8988T (cell line): ENCODE measurements at places on chromosomes 5 and 9.
A peak's percentile ranks its signal among the peaks of the same experiment; 100 is the strongest.

DNA sequence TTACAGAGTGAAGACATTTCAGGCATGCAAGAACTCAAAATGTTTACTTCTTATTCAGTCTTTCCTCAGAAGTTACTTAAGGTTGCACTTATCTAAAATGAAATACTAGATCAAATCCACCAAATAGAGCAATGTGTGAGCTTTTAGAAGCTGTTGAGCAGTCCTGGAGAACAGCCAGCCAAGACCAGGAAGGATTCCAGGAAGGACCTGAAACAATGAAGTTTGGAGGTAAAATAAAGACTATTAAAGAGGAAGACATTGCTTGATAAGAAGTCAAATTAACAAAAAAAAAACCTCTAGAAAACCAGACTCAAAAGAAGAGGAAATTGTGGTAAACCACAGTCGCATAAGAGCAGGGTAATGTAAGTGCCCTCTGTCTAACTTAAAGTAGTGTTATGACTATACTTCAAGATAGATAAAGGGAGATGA is 156.2 kb upstream of the S1PR3 start:
- DNase-seq, result no peak

- DNase-seq, result no peak
These were observed 203.7 kb downstream of the ROR2 start for GRCh38 chr9:91746357-91746756.

DNA sequence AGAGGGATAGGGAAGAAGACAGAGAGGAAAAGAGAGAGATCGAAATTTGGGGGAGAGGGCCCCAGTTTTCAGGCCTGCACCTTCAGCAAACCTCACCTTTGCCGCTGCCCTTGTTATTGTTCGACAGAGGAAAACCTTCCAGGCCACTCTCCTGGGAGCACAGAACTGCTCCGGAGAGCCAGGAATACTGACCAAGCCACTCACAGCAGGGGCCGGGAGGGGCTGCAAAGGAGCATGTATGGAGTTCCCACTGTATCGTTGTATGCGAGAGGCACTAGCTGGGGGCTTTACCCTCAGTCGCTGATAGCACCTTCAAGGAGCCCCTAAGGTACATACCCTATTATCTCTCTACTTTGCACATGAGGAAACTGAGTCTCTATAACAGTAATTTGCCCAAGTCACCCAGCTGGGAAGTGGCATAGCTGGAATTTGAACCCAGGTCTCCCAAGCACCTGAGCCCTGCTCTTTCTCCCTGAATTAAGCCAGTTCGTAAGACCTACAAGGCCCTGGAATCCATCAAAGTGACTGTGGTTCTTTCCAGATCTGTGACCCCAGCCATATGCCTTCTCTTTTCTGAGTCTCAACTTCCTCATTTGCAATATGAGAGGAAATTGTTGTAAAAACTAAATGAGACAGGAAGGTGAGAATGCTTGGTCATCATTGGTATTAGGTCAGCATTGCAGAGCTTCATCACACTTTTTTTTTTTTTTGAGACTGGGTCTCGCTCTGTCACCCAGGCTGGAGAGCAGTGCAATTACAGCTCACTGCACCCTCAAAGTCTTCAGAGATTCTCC is 21.0 kb upstream of the FOXE1 start:
- no peak for DNase-seq

DNA sequence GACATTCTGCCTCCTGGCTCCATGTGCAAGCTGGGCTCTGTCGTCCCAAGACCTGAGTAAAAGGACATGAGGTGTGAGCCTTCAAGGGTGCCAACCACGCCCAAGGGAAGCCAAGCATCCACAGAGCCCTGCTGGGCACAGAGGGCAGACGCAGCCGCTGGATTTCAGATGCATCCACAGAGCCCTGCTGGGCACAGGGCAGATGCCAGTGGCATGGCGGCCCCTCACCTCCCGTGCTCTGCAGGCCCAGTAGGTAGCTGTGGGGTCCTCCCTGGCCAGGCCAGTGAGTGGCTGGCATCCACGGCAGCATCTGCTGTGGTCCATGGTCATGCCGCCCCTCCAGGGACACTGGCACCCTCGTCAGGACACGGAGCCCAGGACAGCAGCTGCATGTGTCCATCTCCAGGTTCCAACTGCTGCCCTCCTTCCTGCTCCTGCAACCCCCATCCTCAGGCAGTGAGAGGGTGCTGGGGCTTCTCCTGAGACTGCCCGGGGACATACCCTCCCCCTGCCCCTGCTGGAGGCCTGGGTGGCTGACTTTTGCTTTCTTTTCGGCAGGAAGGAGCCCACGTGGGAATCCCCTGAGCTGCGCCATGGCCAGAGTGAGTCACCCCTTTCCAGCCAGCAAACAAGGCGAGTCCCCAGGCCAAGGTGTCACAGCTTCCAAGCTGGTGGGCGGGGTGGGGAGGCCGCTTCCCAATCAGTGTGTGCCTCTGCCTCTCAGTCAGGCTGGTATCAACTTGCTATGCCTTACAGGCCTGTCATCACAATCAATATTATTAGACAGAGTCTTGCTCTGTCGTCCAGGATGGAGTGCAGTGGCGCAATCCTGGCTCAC is 4.0 kb upstream of the TRAF2 start:
- DNase-seq, result peak; percentile 86

DNA sequence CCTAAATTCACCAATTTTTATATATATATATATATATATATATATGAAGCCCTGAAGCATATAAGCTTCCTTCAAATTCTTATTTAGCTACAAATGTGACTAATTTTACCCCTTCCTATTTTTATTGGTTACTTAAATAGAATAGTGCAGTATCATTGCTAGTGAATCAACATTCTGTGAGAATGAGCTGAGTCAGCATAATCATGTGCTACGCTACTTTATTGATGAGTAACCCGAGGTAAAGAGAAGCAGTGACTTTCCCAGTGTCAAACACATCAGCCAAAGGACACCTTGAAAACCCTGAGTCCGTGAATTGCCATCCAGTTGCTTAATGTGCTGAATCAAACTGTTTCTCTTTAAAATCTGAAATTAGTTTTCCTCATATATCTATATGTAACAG is 546.2 kb downstream of the DMRTA1 start:
- DNase-seq, result no peak

GRCh38 chr9:91207729-91208418 is 153.8 kb downstream of the AUH start:
- DNase-seq, result no peak

GRCh38 chr9:80890124-80890523 is 799.2 kb downstream of the TLE1 start:
- no peak for DNase-seq

DNA sequence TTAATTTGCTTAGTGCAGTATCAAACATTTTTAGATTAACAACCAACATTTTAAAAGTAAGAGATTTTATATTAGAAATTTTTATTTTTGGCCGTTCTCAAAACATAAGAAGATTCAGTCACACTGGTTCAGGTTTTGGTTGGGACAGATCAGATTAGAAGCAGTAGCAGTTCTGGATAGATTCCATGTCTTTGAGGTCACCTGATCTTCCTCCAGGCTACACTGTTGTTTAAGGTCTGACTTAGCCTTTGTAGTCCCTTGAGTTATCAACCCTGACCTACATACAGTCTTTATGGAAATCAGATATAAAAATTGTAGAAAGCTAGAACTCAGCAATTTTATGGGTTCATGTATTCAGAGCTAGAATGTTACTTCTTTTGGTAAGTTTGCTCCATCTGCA is 910.0 kb upstream of the WWC1 start:
- DNase-seq, result no peak

DNA sequence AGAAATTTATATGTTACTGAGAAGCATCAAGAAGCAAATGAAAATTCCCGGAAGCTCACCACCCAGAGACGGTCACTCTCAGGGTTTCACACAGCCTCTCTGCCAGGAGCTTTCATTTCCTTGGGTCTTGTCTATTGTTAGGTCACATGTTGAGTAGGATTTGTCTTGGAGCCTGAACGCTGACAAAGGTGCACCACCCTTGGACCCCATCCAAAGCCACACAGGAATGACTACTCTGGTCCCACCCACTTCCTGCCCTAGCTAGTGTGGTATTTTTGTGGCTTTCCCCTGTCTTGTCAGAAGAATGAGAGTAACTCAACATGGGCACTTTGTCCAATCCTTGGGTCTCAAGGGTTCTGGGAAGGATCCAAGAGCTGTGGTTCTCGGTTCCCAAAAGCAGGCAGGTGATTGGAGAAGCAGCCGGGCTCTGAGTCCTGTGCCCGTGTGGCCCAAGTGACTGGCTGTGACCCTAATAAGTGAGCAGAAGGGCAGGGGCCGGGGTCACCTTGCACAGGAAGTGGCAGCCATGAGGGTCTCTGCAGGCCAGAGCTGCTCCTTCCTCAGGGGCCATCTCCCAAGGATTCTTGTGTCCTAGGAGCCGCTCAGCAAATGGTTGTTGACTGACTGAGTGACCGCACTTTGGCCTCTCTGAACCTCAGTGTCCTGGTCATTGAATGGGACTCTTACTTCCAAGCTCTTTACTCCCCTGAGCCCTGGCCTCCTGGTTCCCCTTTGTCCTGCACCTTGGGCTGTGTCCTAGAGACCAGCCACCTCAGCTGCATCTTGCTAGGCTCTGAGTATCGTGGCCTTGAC is 6.9 kb downstream of the FGD3 start:
- DNase-seq, result no peak

- peak; percentile 48 for DNase-seq
These were observed 44.9 kb downstream of the NKD2 start for GRCh38 chr5:1053391-1054017.

DNA sequence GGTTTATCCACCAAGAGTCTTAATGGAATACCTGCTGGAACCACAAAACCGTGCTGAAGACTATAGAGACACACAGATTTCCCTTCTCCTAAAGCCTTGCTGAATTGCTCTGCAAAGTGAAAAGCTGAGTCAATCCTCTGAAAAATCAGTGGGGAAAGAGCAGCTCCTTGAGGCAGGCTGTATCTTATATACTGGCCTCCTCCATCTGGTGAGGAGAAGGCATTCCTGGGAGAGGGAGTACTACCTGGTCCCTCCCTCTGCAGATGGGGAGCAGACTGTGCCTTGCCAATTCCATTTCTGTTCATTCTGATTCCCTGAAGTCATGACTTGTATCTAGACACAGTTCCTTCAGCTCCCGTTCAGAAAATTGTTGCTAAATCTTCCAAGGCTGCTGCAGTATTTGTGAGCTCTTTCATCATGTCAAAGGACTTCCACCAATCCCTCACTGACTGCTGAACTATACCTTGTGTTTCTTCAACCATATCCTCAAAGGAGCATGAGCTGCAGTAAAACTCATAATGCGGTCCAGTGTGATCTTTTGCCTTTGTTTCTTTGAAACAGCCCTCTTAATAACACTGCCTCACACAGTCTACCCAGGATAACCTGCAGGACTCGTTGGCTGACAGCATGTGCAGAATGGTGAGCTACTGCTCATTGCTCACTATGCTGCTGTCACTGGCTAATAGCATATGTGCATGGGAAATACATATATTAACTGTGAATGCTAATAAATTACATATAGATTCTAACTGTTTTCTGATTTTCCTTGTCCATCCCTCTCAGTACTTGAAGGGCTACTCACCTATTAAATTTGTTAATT is 84.5 kb downstream of the FOXD1 start:
- DNase-seq, result no peak

GRCh38 chr9:124260769-124261603 is 3.2 kb downstream of the NEK6 start:
- no peak for DNase-seq

- DNase-seq, result no peak
These were observed 125.2 kb downstream of the GPBP1 start for GRCh38 chr5:57298985-57299491.

- DNase-seq, result no peak
These were observed 86.0 kb downstream of the KDM4C start for GRCh38 chr9:6843742-6844141.

GRCh38 chr5:13660072-13660471 is 284.4 kb downstream of the DNAH5 start:
- no peak for DNase-seq

DNA sequence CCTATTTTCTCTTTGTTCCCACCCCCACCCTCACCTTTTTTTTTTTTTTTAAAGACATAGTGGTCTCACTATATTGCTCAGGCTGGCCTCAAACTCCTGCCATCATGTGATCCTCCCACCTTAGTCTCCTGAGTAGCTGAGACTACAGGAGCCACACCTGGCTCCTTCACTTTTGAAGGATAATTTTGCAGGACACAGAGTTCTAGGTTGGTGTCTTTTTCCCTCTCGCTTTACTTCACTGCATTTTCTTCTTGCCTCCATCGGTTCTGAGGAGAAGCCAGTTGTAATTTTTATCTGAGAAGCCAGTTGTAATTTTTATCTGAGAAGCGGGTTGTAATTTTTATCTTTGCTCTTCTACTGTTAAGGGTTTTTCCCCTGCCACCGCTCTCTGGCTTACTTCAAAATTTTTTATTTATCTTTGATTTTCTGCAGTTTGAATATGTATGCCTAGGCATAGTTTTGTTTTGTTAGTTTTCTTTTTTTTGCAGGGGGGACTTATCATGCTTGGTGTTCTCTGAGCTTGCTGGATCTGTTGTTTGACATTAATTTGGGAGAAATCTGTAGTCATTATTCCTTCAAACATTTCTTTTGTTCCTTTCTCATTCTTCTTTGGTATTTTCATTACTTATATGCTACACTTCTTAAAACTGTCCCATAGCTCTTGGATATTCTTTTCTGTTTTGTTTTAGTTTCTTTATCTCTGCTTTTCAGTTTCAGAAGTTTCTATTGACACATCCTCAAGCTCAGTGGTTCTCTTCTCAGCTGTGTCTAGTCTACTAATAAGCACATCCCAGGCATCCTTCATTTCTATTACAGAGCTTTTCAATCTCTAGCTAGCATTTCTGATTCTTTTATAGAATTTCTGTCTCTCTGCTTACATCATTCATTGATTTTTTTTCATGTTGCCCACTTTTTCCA is 148.2 kb upstream of the CHD1 start:
- DNase-seq, result no peak

DNA sequence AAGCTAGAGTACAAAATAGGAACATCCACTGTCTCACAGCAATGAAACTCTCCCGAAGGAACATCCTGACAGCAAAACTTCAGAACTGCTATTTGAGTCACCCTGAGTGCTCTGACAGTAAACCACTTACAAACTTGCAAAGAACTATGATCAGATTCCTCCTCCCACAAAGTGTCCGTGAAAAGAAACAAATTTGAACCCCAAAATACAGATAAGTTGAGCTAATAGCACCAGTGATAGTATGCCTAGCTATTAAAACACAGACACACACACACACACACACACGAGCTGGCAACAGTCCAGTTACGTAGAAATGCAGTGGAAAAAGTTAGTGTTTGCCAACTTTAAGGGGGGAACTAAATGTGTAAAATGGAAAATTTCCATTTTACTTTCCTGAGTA is 3.1 kb upstream of the GLIS3 start:
- no peak for DNase-seq

DNA sequence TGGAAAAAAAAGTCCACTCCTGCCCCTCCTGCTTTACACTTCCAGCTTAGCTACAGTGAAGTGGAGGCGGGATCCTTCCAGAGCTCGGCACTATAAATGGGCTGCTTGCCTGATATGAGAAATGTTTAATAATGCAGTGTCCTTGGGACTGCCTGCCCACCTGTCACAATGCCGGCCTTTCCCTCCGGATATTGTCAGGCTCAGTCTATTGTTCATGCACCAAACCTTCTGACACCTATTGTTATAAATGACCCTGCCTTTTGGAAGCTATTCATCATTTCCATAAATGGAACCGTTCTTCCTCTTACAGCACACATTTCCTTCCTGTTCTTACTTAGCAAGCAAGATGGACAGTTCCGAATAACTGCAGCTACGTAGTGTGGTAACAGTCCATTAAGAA is 146.3 kb downstream of the DMAC1 start:
- no peak for DNase-seq

- DNase-seq, result no peak
These were observed 456.6 kb upstream of the TLE4 start for GRCh38 chr9:79115176-79115575.
